Activated CD8-positive, alpha-beta memory T cell treated with anti-CD3 and anti-CD28 coated beads for 48 hours (primary cell): ENCODE measurements at places on chromosomes 4 and X.

GRCh38 chr4:170465429-170465828 is 375.7 kb upstream of the AADAT start:
- DNase-seq: no peak

GRCh38 chr4:47482326-47482725 is 2.7 kb upstream of the ATP10D start:
- no peak for DNase-seq

DNA sequence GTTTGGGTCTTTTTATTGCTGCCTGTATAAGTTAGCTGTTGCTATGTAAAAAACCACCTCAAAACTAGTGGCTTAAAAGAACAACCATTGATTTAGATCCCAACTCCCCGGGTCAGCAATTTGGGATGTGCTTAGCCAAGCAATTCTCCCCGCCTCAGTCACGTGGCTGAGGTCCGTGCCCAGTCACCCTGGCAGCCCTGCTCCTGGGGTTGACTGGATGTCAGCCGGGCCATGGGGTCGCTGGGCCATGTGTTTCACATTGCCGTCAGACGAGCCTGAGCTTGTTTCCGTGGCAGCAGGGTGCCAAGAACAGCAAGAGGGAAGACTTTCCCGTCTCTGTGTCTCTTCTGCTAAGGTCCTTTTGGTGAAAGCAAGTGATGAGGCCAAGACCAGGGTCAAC is 345.7 kb upstream of the FAT1 start:
- DNase-seq: no peak

- DNase-seq: no peak
Measured at GRCh38 chrX:136198010-136198409, 50.7 kb downstream of the FHL1 start.

DNA sequence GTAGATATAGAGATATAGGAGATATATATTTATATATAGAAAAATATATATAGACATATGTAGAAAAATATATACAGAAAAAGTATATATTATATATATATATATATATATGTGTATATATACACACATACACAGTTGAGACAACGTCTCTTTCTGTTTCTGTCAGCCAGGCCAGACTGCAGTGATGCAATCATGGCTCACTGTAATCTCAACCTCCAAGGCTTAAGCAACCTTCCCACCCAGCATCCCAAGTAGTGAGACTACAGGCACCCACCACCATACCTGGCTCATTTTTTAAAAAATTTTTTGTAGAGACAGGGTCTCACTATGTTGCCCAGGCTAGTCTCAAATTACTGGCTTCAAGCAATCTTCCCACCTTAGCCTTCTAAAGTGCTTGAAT is 426.3 kb downstream of the GPM6A start:
- no peak for DNase-seq

DNA sequence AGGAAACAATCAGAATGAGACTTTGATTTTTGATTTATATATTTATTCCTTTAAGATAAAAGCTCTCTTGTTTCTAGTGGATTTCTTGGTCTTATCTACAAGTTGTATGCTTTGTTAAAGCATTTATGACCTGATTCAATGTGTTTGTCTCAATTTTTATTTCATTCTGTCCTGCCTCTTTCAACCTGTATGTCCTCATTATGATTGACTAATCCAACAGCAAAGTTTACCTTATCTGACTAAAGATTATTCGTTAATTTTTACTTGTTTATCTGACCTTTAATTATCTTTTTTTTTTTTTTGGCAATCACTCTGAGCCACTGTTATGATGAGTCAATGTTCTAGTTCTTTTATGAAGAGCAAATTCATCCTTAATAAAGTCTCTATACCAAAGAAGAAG is 54.9 kb downstream of the UGT2A3 start:
- DNase-seq: no peak

DNA sequence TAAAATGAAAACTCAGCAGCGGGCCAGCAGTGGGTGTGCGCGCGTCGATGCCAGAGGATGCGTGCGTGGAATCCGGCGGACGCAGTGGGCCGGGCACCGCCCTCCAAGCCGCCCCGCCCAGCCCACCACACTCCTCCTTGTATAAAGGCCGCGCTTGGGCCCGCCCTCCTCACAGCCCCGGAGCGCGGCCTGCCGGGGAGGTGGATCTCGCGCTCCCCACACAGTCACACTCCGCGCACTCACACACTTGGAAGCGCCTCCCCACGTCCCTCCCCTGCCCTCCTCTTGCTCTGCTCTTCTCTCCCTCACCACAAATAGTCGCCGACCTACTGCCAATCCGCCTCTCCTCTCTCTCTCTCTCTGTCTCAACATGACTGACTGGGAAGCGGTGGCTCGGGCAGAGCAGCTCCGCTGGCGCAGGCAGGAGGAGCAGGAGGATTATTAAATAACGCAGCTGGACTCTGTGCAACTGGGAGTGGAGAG is at the start of gene CCSER1:
TSS of gene CCSER1 (plus strand) at position 172 of the 483 bp plus-strand sequence.
- no peak for DNase-seq

- DNase-seq: no peak
Measured at GRCh38 chr4:36241771-36242170, 2.5 kb downstream of the ARAP2 start.

GRCh38 chr4:55600640-55601039 is 8.6 kb upstream of the PDCL2 start:
- DNase-seq: no peak

GRCh38 chr4:37043342-37043741 is 201.2 kb upstream of the NWD2 start:
- no peak for DNase-seq

- DNase-seq: no peak
Measured at GRCh38 chr4:159353422-159354116, 250.7 kb downstream of the RAPGEF2 start.

DNA sequence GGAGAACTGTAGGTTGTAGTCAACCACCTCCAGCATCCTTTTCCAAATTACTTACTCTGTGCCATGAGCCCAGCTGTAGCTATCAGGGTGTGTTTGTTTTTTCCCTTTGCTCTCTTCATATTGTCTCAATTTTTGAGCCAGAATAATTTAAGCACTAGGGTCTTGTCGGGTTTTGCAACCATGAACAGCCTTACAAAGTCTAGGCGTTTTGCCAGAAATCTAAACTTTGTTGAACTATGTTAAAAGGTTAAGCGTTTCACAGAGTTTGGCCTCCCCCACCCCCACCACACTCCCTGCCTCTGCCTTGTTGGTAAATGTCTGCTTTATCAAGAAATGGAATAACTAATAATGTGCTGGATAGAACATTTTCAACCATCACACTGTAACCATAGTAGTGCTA is 190.6 kb upstream of the TTC29 start:
- DNase-seq: no peak

DNA sequence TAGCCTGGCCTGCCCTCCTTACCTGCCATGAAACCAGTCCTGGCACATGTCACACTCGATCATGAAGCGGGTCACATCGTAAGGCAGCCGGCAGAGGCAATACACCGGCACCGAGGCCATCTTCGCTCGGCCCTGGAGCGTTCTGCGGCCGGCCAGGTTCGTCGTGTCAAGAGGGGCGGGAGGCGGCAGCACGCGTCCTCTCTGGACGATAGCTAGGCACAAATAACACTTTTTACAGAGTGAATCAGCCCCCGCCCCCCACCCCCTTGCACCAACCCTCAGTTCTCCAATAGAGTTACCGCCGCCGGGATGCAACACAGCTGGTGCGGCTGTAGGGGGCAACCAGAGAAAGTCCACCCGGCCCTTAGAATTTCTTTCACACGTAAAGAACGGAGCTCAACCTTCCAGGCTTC is 1.7 kb downstream of the PHF8 start:
- no peak for DNase-seq

DNA sequence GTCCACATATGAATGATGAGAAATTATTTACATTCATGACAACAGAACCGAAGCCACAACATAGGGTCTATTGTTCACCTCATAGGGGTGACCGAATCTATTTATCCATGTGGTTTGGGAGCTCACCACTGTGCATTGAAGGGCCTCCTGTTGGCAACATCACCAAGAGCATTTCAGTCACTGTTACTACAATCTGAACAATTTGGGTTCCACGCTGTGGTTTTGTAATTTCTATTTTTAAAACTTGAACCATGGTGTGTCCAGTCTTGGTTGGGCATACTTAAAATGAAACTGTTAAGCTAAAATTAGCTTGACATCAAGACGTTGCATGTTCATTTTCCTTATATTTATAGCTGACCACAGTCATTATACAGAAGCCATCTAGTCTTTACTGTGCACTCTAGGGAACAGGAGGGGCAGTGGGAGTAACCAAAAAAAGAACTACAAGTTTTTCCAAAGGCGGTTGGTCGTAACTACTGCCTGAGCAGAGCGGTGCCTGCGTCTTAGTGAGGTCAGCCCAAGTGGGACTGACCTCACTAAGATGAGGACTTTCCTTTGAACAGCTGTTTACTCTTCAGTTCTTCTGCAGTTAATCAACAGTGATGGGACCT is 192.1 kb downstream of the SPRY1 start:
- DNase-seq: no peak

GRCh38 chrX:20265221-20265725 is 1.4 kb downstream of the RPS6KA3 start:
- peak; percentile 30 for DNase-seq

- DNase-seq: no peak
Measured at GRCh38 chrX:48591255-48591791, 6.0 kb upstream of the WDR13 start.

- DNase-seq: no peak
Measured at GRCh38 chrX:52378870-52379269, 10.0 kb downstream of the XAGE2 start.

DNA sequence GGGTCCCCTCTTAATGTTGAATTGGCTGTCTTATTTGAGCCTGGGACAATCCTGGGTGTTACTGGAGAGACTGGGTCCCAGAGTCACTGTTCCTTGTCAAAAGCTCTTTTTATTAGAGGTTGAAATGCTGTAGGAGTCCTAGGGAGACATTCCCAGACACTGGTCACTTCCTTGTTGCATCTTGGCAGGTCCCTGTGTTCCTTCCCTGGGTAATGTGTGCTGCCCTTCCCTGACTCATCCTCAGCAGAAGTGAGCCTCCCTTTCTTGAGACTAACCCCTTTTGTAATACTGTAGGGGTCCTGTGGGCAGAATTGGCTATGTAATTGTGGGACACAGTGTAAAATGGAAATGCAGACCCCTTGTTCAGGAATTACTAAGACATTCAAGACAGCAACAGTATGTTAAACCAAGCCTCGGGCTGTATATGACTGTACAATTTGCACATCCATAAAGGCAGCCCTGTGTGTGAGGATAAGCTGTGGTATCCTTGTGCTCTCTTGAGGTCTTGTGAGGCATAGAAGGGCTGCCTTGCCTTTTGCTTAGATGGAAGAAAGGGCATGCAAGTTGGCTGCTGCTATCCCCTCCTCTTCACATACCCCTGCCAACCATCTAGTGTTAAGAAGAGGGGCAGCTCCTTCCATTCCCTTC is 53.5 kb downstream of the DCLK2 start:
- no peak for DNase-seq

DNA sequence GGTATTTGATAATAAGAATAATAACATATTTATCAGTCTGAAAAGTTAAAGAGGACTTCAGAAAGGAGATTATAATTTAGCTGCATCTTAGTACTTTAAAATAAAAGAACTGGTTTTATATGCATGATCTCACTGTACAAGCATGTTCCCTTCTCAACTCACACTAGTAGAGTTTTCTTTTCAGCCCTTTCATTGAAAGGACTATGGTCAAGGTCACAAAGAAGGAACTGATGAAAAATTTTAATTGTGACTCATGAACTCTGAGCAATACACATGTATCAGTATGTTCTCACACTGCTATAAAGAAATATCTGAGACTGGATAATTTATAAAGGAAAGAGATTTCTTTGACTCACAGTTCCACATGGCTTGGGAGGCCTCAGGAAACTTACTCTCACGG is 73.7 kb upstream of the NDST4 start:
- DNase-seq: no peak

- DNase-seq: no peak
Measured at GRCh38 chrX:46757593-46757992, 1.3 kb downstream of the SLC9A7 start.

DNA sequence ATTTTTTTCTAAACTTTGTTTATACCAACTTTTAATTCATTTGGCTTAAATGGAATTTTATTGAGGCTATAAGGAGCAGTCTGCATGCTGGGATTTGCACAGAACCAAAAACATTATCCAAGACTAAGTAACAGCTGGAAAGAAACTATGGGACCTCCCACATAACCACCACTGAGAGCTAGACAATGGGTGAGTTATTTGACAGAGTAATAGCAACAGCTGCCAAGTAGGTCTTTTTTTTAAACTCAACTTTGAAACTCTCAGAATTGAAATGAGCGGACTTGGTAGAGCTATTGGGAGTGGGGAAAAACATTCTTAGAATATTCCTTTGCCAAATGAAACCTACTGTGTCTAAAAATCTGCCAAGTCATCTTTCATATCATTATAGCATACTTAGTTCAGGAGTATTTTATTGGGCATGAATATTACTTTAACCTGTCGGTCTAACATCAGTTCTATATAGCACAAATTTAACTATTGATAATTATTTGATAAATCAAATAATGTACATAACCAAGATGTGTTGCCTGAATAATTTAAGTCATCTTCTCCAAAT is 1428.0 kb downstream of the PCDH7 start:
- DNase-seq: no peak

DNA sequence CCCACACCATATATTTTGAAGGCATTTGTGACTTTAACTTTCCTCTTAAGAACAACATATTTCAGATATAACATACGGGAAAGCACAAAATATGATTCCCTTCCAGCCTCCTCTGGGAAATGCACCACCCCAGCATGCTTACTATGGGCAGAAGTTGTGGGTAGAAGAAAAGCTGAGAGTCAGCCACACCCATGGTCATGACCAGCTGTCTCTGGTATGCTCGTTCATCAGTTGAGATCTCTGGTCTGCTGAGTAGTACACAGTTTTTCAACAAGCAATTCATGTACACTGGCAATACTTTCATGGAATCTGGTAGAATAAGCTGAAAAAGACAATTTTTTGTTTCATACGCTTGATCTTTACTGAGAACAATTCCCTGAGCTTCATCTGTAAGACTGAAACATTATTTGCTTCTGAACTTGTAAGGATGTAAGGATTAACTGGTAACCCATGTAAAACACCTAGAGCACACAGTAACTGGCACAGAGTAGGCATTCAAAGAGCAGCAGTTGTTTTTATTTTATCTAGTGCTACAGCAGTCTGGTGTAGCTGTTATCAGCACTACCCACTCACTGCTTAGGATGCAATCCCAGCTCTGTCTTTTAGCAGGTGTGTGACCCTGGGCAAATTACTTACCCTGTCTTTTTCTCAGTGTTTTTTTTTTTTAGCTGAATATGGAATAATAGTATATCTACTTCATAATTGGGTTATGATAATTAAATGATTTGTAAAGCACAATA is 47.6 kb downstream of the METTL14 start:
- DNase-seq: no peak

DNA sequence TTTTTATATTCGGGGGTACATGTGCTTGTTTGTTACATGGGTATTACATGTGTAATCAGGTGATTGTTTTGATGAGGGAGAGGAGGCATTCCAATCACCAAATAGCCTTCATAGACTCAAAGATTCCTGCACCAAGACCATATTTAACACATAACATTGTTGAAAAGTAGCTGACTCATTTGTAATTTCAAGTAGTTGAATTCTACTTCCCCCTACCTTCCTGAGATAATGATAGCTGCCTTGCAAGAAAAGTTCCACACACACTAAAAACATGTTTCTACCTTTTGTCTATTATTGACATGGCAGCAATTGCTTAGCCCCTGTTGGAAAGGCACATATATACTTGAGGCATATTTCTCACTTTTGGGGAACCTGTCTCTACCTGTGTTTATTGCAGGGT is 16.1 kb downstream of the PGAM4 start:
- no peak for DNase-seq
